ENCODE measurements at places on chromosomes 7 and 10.

GRCh38 chr10:99507265-99507664, 25.5 kb upstream of the NKX2-3 start:
- no peak for ATAC-seq

- no peak for ATAC-seq
Observed at GRCh38 chr10:64732372-64732957, 1211.3 kb downstream of the REEP3 start.

DNA sequence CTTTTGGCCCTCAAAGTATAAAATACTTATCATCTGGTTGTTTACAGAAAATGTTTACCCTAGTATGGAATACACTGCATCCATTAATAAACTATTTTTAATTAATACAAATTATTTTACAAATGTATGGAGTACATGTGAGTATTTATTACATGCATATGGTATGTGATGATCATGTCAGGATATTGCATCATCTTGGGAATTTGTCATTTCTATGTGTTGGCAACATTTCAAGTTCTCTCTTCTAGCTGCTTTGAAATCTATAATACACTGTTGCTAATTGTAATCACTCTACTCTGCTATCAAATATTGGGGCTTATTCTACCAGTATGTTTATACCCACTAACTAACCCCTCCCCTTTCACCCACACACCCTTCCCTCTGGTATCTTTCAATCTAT, 103.9 kb upstream of the THSD7A start:
- ATAC-seq: no peak

DNA sequence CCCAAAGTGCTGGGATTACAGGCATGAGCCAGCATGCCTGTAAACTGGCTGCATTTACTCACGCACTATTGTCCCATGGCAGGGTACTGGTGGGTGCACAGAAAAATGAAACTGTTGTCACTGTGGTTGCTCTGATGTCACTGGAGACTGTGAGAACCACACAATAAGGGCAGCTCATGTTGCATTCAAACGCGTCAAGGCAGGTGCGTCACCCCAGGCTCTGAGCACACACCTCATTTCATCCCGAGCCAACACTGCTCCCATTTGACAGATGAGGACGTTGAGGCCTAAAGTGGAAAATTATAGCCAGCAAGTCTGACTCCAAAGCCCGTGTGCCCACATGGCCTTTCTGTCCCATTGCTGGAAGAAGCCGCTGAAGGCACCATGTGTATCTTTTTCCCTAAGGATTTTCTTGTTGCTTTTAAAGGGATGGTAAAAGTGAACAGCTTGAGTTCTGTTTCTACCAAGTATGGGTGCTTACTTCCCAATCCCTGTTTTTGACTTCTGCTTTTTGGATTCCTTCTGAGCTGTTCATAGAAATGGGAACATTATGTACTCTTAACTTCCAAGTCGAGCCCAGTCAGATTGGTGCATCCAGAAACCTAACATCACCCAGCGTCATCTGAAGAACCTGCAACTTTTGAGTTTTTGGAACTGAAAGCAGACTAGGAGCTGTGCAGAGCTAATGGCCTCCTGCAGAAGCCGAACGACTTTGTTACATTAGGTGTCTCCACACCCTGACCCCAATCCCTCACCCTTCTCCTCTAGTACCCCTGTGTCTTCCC, 60.1 kb upstream of the CARD11 start:
- no peak for ATAC-seq

- no peak for ATAC-seq
Observed at GRCh38 chr7:155104913-155105312, 34.8 kb downstream of the HTR5A start.

- no peak for ATAC-seq
Observed at GRCh38 chr10:35523670-35524225, 81.4 kb upstream of the GJD4 start.

- no peak for ATAC-seq
Observed at GRCh38 chr10:118809357-118810220, 54.8 kb upstream of the CACUL1 start.

- no peak for ATAC-seq
Observed at GRCh38 chr7:69860486-69860885, 262.2 kb downstream of the AUTS2 start.

DNA sequence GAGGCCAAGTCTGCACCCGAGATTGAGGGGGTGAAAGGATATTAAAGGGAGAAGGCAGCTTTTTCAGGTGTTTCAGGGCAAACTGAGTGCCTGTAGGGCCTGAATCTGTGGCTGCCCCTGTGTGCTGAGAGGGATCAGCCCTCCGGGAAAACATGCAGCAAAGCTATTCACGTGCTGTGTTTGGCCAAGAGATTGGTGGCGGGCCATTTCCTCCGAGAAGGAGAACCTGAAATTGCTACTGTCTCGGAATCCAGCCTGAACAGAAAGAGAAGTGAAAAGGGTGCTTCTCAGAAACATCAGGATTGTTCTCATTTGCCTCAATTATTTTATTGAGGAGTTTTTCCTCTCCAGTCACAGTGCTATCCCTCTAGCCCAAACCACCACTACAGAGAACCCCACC, 16.0 kb downstream of the GIMAP5 start:
- ATAC-seq: no peak

DNA sequence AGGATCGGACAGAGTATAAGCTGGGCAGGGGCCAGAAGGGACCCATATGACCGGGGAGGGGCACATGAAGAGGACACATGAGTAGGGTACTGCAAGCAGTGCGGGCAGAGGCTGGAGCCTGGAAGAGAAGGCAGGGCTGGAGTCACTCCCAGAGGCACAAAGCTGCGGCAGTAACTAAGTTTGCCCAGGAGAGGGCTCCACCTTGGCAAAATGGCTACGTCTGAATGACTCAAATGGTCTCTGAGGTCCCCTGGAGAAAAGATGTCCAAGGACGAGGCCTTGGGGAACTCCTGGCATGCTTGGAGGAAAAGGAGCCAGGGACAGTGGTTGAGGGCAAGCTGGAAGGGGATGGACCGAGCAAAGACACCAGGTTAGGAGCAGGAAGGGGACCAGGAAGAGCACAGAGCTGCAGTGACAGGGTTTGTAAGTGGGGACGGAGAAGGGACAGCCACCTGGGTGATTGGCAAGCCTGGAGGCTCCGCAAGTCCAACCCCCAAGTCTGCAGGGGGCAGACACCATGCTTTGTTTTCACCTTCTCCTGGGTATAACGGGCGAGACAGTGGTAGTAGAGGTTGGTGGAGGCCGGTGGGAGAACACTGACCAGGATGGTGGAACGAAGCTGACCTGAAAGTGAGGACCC, 43.1 kb upstream of the LBX1 start:
- ATAC-seq: peak; percentile 65

- no peak for ATAC-seq
Observed at GRCh38 chr10:59079386-59080226, 96.8 kb upstream of the PHYHIPL start.

DNA sequence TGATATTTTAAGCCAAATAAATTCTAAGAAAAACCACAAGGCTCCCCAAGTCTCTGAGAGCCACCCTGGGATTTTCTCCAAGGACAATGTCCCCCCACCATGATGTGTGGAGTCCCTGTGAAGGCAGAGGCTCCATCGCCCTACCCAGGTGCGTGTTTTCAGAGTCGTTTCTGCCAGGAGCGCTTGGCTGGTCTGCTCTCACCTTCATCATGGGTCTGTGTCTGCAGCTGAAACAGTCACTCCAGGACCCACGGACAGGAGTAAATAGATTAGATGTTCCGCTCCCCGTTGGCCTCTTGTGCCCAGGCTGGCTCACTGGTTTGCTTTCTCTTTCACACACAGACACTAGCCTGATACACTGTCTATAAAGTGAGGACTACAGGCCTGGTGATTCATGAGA, 217.5 kb downstream of the SFMBT2 start:
- peak; percentile 92 for ATAC-seq

GRCh38 chr7:1915326-1915725, 245.2 kb downstream of the ELFN1 start:
- ATAC-seq: no peak

DNA sequence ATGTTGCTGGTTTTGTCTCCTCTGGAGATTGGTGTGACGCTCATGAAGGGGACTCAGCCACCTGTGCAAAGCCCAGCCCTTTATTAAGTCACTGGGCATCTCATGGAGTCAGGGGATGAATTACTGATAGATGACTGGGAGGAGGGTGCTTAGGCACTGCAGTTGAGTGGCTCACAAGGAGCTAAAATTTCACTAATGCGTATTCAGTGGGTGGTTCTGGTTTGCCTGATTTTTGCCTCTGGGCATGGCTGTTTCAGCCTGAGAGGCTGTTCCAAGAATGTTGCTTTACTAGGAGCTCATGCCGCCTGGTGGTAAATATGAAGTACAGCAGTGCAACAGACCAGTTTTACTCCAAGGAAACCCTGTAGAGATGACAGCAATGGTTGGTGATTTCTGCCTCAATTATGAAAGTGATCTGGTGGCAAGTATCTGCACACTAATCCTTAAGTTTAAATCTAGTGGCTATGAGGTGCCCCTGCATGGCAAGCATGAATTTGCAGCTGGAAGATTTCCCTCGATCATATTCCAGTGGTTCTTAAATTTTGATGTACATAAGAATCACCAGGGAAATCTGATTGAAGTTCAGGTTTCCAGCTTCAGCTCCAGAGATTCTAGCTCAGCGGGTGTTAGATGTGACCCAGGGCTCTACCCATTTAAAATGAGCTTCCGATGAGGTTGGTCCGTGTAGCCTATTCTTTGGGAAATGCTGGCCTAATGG, 19.9 kb downstream of the ACTA2 start:
- ATAC-seq: peak; percentile 68

GRCh38 chr7:27689591-27690164, 27.0 kb upstream of the HIBADH start:
- peak; percentile 51 for ATAC-seq

- no peak for ATAC-seq
Observed at GRCh38 chr10:70293169-70293843, 9.5 kb upstream of the NPFFR1 start.

GRCh38 chr7:31129067-31129466, 77.0 kb downstream of the ADCYAP1R1 start:
- ATAC-seq: no peak

DNA sequence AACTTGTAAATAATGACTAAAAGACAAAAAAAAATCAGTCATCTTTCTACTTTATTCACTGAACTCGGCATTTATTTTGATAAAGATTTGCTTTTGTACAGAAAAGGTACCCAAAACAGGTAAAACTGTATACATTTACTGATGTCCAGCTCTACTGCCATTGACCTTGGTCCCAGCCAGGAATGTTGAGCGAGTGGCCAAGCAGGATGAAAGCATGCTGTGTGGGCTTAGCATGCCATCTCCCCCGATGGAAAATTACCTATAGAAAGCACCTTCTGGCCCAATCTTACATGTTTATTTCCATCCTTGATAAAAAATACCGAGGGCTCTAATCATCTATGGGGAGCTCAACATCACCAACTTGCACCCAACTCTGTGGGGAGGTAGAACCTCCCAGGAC, 6.8 kb downstream of the PARD3 start:
- no peak for ATAC-seq
